ENCODE measurements at places on chromosomes 12 and 14.

DNA sequence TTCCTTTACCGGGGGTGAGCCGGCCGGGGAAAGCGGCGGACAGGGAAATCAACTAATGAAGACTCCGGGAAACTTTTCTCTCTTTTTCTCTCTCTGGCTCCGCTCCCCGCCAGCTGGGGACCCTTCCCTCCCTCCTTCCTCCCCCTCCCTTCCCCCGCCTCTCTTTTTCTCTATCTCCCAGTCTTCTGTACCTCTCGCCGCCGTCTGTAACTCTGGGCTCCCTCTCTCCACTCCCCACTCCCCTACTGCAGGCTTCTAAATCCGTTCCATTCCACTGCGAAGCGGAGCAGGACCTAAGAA is 6.9 kb upstream of the HOXC11 start:
- DNase-seq, result no peak

- no peak for DNase-seq
Observed at GRCh38 chr14:45149602-45150001, 13.9 kb downstream of the FANCM start.

DNA sequence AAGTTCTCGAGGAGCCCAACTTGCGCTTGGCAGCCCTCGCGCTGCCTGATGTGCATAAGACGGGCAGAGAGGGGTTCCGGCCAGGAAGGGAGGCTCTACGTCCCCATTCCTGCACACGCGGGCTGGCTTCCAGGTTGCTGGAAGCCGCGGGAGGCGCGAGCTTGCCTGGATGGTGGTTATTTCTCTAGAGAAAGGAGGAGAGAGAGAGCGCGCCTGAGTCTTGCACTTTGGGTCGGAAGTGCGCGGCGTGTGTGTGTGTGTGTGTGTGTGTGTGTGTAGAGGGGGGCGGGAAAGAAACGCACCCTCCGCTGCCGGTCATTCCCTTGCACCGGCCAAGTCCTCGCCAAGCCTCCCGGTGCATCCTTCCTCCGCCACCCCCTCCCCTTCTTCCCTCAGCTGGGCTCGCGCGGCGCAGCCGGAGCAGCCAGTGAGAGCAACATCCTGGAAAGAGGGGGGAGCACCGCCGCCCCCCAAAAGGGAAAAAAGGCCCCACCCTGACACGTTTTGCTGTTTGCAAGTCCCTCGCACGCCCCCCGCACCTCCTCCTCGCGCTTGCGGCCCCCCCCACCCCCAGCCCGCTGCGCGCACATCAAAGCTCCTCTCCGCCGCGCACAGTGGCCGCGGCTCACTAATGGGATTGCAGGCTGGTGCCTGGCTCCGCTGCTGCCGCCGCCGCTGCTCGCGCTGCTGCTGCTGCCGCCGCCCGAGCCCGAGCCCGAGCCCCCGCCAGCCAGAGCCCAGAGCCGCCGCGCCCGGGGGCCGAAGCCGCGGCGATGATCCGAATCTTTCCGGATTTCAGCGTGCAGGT is 4.4 kb upstream of the NPAS3 start:
- peak; percentile 53 for DNase-seq

- no peak for DNase-seq
Observed at GRCh38 chr12:108605000-108605689, 7.3 kb upstream of the TMEM119 start.

GRCh38 chr14:88297306-88297705 is 25.8 kb downstream of the KCNK10 start:
- DNase-seq, result no peak

- DNase-seq, result no peak
Observed at GRCh38 chr12:47777741-47778558, 4.9 kb downstream of the SLC48A1 start.

DNA sequence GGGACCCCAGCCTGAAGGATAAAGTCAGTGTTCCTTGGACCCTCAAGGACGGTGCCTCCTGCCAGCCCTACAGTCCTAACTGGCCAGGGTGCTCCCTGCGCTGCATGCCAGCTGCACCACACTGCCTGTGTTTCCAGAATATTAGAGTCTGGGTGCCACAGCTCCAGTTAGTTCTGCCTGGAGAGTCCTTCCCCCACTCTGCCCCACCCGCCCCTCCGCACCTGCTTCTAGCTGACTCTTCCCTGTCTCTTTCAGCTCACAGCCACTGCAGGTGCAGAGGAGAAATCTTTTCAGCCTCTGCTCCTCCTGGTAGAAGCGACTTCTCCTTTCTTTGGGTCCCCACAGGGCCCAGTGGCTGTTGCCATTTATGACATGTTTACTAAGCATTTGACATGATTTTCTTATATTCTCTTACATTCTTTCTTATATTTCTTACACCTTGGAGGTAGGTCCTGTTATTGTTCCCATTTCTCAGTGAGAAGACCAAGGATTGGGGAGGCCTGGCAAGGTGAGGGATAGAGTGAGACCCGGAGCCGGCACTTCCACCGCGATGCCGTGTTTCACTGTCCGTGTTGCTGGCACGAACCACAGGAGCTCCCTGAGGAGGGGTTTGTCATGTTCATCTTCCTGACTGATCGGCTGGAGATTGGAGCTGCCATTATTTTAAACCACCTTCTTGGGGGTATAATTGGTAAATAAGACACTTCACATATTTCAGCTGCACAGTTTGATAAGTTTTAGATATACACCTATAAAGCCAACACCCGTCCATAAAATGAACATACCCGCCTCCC is 29.4 kb downstream of the SYNE3 start:
- peak; percentile 56 for DNase-seq

DNA sequence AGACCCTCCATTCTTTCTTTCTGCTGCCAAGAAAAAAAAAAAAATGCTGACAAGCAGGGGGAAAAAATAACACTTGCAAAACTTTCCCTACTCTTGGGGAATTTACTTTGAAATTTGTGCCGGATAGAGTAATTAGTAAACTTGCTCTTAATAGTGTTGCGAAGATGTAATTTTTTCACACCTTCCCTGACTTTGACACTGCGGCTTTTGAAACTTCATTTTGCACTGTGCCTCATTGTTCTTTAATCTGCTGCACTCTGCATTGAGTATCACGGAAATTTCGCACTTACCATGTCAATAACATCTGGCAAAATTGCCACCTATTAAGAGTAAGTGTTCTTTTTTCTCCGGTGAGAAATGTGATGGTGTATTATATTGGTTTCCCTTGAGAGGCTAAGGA is 596.1 kb downstream of the VRK1 start:
- no peak for DNase-seq

GRCh38 chr12:56151672-56152131 is 685 bp upstream of the MYL6B start:
- peak; percentile 73 for DNase-seq

DNA sequence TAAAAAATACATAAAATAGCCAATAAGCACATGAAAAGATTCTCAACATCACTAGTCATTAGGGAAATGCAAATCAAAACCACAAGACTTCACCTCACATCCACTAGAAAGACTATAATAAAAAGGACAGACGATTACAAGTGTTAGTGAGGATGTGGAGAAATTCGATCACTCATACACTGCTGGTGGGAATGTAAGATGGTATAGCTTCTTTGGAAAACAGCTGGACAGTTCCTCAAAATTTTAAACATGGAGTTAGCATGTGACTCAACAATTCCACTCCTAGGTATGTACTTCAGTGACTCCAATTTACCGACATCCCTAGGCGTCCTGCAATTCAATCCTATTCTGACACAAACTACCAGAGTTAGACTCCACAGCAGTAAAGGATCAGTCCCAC is 13.7 kb downstream of the TRIM9 start:
- no peak for DNase-seq

DNA sequence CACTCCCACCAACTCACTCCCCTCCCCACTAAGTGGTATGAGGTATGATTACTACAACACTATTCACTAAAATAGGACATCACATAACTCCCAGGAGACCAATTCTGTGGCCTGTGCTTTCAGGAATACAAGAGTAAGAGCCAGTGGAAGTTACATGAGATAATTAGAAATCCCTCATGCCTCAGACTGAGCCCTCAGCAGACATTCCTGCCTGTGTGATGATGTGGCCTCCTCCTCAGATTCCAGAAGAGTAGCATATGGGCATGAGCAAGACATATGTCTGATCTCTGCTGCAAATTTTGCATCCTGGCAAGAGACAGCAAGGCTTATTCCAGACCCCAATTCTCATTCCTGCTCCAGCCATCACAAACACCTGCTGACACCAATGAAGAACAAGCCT is 46.0 kb upstream of the BMP4 start:
- DNase-seq, result no peak

DNA sequence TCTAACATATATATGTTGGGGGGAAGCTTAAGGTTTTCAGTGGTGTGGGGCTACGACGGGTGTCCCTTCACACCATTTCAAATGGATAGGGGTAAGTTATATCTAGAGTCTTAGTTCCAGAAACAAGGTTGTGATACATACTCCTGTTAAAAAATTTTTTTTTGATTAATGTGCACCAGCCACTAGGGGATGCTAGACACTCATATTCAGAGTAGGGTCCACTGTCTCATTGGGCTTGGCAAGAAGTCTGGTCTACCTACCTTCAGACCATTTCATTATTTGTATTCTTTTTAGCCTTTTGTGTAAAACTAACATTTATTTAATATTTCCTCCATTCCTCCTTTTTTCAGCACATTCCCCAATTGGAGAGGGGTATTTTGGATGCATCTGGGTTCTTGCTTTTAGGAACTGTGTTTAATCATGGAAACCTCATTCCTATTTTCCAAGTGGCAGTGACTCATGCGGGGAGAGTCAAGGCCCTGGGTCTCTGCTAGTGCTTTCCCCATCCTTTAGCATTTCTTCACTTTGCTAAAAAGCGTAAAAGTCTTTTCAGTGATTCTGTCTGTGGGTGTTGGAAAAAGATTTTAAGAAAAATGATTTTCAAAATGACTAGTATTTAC is 33.4 kb downstream of the ANO4 start:
- DNase-seq, result peak; percentile 59

GRCh38 chr14:33842299-33842698 is 108.6 kb downstream of the EGLN3 start:
- DNase-seq, result peak; percentile 1

DNA sequence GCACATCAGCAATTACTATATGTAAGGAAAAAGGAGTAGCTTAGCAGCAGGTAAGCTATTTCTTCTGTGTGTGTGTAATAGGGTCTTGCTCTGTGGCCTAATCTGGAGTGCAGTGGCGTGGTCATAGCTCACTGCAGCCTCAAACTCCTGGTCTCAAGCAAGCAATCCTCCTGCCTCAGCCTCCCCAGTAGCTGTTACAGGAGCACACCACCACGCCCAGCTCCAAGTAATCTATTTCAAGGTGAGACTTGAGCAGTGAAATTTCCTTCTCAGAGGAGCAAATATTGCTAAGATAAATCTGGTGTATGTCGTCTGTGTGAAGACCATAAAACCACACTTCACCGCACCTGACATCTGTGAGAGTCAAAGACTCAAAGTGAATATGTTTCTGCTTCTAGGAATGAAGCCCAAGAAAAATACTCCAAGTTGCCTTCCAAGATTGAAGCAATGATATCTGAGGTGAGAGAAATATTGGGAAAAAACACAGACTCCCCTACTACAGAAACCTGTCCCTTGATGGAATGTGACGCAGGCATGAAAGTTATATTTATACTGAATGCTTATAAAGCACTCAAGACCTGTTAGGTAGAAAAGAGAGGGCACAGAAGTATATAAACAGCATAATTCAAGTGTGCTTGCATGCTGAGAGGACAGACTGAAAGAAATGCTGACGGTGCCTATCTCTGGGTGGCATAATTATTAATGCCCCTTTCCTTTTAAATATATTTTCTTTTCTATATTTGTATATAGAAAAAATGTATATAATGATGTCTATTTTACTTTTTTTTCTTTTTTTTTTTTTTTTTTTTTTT is 2.5 kb upstream of the SELPLG start:
- DNase-seq, result no peak

DNA sequence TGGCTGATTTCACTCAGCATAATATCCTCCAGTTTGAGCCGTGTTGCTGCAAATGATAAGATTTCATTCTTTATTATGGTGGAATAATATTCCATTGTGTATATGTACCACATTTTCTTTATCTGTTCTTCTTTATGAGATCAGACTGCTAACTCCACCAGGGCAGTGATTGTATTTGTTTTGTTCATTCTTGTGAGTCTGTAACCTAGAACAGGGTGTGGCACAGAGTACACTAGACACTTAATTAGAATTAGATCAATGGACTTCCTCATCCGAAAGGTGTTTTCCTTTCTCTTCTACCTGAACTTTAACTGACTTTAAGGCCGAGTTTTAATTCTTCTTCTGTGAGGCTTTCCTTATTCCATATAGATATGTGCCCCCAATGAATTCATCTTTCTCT is 551.0 kb downstream of the SNAPC1 start:
- no peak for DNase-seq

DNA sequence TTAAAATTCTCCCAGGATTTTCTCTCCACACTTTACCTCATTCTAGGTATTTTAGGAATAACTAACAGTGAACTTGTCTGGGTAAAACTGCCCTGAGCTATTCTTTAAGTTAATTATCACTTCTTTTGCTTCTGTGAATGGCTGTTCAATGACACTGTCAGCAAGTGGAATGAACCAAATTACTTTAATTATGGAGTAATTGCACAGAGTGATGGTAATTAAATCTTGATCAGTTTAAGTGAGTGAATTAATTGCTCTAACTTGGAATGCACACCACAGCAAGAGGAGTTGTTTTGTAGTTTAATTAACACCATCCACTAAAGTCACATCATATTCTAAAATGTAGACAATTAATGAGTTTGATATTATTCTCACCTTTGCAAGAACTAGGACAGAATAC is 36.2 kb upstream of the TMEM260 start:
- peak; percentile 40 for DNase-seq

DNA sequence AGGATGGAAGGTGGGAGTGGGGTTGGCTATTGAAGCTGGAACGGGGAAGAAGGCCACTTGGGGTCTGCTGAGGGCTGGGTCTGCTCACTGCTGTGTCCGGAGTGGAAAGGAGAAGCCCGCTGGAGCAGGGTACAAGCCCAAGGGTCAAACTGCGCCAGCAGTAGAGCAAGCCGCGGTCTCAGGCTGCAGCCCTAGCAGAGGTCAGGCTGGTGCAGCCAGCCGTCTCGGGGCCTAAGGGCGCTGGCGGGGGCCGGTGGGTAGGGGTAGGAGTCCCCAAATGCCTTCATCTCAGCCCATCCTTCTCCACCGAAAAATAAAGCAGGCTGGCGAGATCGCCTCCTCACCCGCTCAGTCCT is 718 bp upstream of the JDP2 start:
- no peak for DNase-seq

- no peak for DNase-seq
Observed at GRCh38 chr12:6072302-6072752, 52.1 kb downstream of the VWF start.

GRCh38 chr14:61454545-61454944 is 133.2 kb downstream of the PRKCH start:
- peak; percentile 18 for DNase-seq

GRCh38 chr12:123741937-123742572 is 20.0 kb upstream of the DNAH10 start:
- DNase-seq, result no peak

DNA sequence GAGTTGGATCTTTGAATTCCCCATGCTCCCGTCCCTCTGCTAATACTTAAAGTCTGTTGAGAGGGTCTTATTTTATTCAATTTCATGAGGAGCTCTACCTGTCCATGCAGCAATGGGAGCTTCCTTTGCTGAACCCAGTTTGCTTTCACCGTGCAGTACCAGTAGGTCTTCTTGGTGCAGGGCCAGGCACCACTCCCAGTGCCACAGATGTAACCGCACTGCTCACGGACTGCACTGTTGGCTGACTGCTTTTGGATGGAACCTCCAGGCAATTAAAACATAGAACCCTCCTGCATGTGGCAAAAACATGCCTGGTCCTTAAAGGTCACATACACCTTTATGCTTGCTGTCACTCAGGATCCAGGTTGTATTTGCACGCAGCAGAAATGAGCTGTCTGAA is 9.3 kb upstream of the CABP1 start:
- no peak for DNase-seq

All from COR-L47 (cell line).